ENCODE measurements at places on chromosomes 4 and X.

GRCh38 chr4:189002475-189002874 is 863.2 kb downstream of the TRIML1 start:
- DNase-seq = no peak

DNA sequence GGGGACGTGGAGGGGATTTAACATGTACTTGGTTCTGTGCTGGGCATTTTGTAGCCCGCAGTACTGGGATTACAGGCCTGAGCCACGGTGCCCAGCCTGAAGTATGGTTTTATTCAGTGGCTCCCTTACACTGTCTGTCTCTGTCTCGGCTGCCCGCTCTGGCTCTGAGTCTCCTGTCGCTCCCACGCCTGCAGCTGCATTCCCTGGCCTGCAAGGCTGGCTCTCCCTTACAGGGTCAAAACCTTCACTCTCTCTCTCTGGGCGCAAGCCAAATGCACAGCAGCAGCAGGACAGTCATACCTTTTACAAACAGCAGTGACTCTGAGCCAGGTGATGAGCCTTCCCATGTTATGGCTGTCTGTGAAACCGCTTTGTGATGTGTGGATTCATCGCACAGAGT is 72.1 kb downstream of the HTRA3 start:
- peak; percentile 43 for DNase-seq

DNA sequence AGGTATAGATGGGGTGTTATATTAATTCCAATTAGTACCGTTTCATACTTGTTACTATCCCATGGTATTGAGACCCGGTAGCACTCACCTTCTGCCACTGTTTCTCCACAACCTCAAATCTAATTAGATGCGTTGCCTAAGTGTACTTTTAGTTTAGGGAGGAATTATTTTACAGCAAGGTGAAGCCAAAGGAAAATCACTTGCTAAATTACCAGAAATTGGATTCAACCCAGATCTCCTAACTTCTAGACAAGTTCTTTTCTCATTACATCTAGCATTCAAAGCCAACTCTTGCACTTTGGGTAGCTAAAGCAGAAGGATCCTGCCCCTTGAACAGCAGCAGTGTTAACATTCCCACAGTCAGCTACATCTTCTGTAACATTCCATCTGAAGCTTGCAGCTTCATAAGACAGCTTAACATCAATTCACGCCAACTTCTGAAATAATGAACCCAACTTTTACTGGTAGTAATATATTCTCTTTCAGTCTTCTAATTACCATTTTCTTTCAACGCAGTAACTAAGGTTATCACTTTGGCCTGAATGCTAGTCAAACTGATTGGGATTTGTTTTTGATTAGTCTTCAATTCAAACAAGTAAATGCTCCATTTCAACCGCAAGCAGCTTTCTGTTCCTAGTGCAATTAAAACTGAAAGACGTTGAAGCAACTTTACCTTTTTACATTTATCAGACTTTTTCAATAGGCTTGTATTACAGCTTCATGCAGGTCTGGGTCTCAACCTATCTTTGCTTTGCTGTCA is 934 bp upstream of the SEC31A start:
- no peak for DNase-seq

- DNase-seq = no peak
These were observed 20.4 kb downstream of the CASP6 start for GRCh38 chr4:109682875-109683274.

DNA sequence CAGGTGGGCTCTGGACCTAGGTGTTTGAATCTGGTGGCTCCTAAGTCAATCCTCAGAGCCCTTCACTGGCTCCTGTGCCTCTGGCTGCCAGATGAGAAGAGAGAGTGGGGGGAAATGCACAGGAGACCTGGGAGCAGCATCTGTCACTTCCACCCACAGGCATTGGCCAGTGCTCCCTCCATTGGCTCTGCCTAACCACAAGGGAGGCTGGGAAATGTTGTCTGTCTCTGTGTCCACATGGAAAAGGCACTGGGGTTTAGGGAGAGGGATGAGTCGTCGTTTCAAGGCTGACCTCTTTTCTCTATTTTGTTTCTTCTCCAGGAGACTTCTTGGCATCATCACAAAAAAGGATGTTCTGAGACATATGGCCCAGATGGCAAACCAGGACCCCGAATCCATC is 76.4 kb downstream of the CLCN4 start:
- DNase-seq = no peak

DNA sequence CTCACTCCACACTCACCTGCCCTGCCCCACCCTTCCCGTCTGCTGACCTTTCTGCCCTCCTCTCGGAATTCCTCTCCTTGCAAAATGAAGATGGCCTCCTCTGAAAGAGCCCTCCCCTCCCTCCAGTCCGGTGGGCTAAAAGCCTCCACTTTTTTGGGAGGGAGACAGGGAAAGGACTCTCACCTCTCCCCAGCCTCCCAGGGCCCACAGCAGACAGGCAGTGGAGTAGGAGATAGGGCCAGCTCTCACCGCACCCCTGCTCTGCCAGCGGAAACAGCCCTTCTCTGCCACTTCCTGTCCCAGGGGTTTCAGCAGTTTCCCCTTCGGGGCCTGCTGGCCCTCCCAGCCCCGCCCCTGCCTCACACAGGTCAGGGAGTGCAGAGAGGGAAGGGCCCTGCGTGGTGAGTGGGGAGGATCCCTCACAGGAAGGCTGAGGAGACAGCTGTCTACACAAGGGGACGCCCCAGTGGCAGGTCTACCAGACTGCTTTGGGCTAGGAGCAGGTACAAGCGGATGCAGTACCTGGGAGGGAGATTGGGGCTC is 18.2 kb downstream of the ELF4 start:
- no peak for DNase-seq

DNA sequence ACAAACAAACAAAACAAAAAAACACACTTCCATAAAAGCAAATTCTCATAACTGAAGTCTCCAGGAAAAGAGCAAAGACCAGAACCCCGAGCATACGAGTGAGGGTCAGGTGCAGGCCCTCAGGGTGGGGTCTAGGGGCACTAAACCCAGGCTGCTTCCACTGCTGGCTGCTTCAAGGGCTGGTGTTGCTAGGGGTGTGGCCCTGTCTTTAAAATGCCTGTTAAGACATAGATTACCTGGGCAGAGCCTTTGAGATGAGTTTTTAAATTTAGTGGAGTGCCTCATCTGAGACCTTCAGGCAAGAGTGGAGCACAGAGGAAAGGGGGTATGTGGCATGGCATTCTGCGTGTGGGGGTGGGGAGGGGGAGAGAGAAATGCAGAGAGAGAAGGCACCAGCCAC is 87.0 kb downstream of the FHDC1 start:
- DNase-seq = no peak

GRCh38 chrX:40166582-40166981 is 68.8 kb upstream of the BCOR start:
- DNase-seq = no peak

- DNase-seq = no peak
These were observed 17.8 kb upstream of the SEPTIN11 start for GRCh38 chr4:76931576-76932276.

DNA sequence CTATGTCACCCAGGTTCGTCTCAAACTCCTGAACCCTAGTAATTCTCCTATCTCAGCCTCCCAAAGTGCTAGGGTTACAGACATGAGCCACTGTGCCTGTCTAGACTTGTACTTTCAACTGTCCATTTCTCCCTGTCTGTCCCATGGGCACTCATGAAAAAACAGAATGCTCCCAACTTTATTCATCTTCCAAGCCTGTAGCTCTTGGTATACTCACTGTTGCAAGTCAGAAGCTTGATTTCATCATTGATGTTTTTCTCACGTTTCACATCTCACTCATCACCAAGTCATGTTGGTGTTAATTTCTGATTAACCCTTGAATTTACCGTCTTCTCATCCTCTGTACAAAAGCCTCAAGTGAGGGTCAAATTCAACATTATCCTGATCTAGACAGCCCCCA is 7.3 kb upstream of the SRP72 start:
- no peak for DNase-seq

DNA sequence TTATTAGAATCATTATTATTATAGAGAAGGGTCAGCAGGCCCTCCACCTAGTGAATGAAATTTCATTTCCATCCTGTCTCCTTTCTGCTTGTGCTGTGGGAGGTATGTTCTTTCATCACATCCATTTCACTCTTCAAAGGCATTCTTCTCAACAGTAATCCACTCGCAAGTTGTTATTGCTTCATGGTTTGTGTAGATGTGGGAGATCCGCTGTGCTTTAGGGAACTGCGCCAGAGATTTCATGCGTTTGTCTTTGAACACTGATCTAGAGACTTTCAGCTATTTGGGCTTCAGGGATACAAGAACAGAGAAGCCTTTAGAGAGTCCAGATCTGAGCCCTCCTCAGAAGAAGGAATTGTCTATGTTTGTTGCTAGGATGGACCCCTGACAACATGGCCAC is 53.5 kb upstream of the PUDP start:
- no peak for DNase-seq

DNA sequence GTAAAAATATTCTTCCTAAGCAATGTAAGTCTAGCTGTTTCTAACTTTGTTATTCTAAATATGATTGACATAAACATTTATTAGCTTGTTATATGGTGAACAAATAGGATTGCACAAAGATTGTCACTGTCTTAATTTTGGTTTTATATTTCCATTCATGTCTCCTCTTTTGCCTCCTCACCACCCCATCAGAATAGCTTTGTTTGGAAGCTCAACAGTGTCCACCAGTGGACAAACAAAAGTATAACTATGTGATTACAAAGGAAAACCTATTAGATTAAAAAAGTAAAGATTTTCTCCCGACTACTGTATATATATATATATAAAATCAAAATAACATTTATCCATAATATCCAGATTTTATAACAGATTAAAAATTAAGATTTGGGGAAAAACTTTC is 468.2 kb downstream of the ZIC3 start:
- no peak for DNase-seq

DNA sequence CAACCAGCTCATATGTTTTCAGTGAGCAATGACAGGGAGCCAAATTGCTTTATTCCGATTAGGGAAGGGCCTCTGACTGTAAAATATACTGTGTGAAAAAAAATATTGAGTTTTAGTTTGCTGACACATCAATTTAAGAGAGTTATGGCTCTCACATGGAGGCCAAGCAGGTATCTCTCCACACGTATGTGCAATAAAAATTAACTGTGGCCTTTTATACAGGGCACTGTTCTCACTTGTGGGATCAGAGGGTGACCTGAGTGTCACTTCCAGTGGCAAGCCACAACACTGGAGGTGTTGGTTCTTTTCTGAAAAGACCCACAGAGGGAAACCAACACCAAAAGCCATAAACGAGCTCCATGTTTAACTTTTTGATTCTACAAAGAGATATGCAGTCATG is 462.8 kb downstream of the MID1IP1 start:
- DNase-seq = no peak

- DNase-seq = no peak
These were observed 63.2 kb downstream of the TRMT44 start for GRCh38 chr4:8503801-8504200.

DNA sequence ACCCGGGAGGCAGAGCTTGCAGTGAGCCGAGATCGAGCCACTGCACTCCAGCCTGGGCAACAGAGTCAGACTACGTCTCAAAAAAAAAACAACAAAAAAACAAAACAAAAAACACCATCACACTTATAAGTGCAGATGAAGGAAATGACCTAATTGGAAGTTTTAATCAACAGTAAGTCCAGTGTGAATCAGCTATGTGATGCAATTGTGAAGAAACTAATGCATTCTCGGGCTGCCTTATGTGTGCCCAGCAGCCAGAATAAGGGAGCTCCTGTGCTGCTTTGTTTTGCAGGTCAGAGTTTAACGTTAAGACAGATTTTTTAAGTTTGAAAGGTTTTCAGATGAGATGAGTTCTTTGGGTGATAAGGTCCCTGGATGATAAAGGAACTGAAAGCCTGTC is 10.8 kb downstream of the DAPP1 start:
- no peak for DNase-seq

GRCh38 chr4:74873545-74874301 is 59.2 kb upstream of the PARM1 start:
- DNase-seq = no peak

DNA sequence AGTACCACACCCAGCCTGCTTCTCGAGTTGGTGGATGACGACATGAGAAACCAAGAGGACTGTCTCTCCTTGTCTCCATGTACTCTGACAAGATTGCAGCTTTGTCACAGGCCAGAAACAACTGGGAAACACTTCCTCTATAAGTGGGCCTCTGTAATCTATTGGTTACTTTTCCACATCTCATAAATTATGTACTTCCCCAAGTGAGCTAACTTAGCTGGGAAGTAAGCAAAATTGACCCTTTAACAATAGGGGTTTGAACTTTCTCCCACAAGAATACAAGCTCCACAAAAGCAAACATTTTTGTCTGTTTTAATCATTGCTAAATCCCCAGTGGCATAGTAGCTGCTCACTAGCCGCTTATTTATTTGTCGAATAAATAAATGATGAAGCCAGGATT is 14.1 kb upstream of the USO1 start:
- no peak for DNase-seq

DNA sequence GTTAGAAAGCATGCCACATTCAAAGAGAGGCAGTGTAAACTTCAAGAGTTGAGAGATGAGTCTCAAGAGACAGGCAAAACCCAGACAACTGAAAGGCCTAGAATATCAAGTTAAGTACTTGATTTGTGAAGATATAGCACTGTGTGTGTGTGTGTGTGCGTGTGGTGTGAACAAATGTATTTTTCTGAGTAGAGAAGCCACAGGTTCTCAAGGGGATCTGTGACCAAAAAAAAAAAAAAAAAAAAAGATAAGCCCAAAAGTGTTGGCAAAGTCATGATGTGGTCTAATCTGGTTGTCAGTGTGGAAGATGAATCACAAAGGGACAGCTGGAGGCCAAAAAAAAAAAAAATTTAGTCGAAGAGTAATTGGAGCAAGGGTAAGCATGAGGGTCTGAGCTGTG is 3.9 kb downstream of the RIPPLY1 start:
- DNase-seq = no peak

DNA sequence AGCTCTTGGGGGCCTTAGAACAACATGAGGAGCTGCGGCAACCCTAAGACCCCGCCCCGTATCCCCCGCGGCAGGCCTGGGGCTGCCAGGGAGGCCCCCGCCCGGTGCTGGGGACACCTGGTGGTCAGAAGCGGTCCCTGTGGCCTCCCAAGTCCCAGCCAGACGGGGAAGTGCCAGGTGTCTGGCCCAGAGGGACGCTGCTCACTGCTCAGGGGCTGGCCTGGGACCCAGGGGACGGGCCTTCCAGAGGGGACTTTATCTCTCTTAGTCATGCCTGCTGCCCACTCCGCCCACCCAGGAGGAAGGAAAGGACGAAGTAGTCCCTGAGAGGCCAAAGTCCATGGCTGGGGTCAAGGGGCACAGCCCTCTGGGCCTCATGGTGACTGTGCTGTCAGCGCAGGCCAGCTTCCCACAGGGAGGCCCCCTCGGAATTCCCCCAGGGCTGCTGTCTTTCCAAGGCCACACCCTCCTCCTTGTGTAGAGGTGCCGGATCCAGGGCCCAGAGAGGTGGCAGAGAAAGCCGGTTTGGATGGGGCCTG is 31.0 kb upstream of the HTRA3 start:
- DNase-seq = no peak

DNA sequence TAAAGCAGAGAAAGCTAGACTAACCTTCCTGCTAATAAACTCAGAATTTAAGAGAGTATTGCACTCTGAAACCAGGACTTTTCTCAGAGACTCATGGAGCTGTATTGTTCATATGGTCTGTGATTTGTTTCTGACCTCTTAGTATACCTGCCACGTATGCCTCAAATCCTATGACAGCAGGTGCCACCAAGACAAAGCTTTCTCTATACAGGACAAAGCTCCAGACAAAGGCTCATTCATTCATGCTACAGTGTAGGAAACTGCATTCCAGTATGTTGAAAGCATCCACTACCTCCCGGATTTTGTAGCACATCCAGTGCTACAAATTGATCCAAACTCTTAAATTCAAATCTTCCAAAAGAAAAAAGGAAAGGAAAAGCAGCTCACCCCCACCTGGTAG is 178.3 kb downstream of the CHIC2 start:
- DNase-seq = no peak

GRCh38 chr4:84908876-84909275 is 57.6 kb downstream of the WDFY3 start:
- DNase-seq = no peak

- DNase-seq = no peak
These were observed 188.8 kb downstream of the GPAT3 start for GRCh38 chr4:83724485-83725335.
